ENCODE measurements at places on chromosomes 16 and 17.

- no peak for DNase-seq
These were observed 506.8 kb downstream of the TMEM114 start for GRCh38 chr16:8083560-8083959.

DNA sequence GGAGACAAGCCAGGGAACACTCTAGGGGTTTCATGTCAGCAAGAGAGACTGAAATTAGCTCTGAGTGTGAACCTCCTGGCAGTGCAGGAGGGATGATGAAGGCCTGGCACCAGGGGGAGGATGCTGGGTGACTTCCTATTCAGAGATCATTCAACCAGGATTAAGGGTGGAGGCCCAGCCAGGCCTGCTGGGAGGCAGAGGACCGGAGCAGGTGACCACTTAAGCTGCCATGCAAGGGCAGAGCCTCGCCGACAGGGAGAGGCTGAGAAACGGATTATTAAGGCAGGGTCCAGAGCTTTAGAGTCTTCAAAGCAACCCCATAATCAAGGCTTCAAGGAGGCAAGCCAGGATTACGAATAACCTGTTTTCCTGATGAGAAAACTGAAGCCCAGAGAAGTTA lies 10.6 kb upstream of the SRCIN1 start:
- DNase-seq, result no peak

GRCh38 chr17:14337596-14338079 lies 36.8 kb downstream of the HS3ST3B1 start:
- DNase-seq, result no peak

- DNase-seq, result no peak
These were observed 42.1 kb downstream of the MPRIP start for GRCh38 chr17:17084317-17084835.

GRCh38 chr16:11624636-11625607 lies 38.2 kb upstream of the LITAF start:
- no peak for DNase-seq

- no peak for DNase-seq
These were observed 33.1 kb downstream of the POLR3E start for GRCh38 chr16:22330326-22330725.

DNA sequence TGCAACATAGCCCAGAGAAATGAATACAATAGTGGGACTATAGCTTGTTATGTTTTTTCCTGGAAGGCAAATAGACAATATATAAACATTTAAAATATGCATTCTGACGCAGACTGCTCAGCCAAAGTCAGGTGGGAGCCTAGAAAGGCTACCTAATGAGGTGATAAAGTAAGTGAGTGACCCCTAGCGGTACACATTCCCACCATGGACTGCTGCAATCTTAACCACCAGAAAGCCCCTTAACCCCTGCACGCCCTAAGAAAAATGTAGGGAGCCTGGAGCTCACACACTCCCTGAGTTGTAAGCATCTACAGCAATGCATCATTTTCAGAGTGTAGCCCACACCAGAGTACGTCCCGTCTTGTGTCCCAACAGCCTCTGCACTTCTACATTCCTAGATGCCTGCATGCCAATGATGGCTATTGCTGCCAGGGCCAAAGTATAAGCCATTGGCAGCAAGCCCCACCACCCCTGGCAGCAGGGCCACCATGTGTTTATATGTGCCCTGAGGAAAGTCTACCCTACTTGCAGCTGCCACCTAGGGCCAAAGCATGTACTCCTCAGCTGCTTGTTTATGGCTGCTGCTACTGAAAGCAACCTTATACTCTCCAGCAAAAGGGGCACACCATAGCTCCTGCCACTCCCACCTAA lies 127.6 kb downstream of the KIF2B start:
- DNase-seq, result no peak

- peak; percentile 85 for DNase-seq
These were observed at the start of gene HMOX2 for GRCh38 chr16:4475880-4476788. TSS of gene HMOX2 (plus strand) at chr16:4476398. CDS start at chr16:4505525, 29,127 bp downstream.

DNA sequence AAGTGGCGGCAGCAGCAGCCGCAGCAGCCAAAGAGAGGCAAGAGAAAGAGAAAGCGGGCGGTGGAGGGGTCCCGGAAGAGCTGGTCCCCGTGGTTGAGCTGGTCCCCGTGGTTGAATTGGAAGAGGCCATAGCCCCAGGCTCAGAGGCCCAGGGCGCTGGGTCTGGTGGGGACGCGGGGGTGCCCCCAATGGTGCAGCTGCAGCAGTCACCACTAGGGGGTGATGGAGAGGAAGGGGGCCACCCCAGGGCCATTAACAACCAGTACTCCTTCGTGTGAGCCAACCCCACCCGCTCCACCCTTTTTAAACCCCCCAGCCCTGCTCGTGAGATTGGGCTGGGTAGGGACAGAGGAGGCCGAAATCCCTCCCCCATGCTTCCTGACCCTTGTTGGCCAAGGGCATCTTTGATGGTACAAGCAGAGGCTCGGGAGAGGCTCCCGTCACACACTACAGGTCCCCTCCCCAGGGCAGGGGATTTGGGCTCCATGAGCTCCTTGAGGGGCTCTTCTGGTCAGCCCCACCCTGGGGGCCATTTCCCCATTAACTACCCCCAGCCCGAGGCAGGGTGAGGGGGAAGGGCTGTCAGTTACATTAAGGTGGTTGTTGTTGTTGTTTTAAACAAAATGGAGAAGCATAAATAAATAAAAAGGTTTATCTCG lies 4.6 kb upstream of the ATP2A1 start:
- peak; percentile 29 for DNase-seq

DNA sequence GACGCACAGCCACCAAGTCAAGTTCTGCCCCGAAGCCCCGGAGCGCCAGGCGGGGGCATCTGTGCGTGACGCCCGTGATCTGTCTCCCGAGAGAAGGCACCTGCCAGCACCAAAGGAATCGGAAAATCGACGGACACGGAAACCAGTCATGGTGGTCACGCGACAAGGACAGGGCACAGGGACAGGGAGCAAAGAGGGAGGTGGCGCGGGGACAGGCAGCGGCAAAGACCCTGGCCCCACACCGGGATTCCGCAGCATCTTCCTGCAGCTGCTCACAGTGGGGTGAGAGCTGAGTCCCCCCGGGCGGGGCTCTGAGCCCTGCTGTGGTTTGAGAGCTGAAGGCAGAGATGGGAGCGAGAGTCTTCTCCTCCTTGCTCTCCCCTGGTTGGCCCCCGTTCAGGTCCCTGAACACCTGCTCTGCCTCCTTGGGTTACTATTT lies 56.4 kb downstream of the ABR start:
- no peak for DNase-seq

GRCh38 chr17:7673239-7673638 lies 14.1 kb downstream of the TP53 start:
- DNase-seq, result no peak

DNA sequence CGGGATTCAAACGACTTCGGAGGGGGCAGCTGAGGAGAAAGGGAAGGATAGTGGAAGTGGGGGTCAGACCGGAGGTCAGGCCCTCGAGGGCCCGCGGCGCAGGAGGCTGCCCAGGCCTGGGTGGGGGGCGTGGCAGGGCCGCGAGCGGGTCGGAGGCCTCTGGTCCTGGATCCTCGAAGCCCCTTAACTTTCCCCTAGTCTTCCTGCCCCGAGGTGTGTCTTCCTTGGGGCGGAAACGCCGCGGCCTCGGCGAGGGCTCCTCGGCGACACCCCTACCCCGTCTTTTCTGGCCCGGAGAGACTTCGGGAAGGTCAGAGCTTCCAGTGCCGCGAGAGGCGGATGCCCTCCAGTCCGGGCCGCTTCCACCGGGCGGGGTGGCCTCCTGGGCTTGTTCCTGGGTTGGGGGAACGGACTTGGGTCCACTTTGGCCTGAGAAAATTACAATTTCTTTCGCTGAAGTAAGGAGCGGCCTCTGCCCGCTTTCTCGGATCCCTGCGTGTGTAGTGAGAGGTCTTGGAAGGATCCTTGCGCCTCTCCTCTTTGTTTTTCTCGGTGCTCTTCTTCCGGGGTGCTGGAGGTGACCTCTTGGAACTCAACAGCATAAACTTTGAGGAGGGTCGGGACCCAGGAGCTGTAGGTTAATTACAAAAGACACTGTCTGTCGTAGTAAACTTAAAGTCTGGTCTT lies 491 bp downstream of the IST1 start:
- DNase-seq, result no peak

- no peak for DNase-seq
These were observed 18.7 kb downstream of the DCUN1D3 start for GRCh38 chr16:20881503-20881878.

DNA sequence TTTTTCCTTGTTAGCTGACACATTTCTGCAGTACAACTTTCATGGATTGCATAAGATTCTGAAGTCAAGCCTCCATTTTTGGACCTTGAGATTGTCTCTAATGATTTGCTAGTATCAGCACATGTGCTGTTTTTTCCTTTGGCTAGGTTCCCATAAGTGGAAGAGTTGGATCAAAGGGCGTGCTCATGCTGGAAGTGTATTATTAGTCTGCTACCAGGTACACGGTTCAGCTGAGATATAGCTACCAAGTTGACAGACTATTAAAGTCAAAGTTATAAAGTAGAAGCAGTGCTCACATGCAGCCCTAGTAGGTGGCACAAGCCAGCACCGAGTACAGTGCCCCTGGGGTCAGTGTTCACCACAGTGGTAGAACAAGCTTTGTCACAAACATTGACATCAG lies 3.2 kb downstream of the FAHD1 start:
- DNase-seq, result no peak
